Activated naive CD8-positive, alpha-beta T cell treated with anti-CD3 and anti-CD28 coated beads for 36 hours (primary cell): ENCODE measurements at places on chromosomes 4 and X. TPM values are rescaled to one million over a fixed set of nuclear protein-coding genes. Genes with fewer than 3 reads are reported as not detected.
A peak's percentile ranks its signal among the peaks of the same experiment; 100 is the strongest.

GRCh38 chrX:30653415-30654131 is at the start of gene GK:
Gene GK (plus strand): TSS chrX:30653423. CDS start chrX:30653538, 115 bp downstream.
- no peak for DNase-seq

NLGN4X gene
- total RNA-seq: not detected

DNA sequence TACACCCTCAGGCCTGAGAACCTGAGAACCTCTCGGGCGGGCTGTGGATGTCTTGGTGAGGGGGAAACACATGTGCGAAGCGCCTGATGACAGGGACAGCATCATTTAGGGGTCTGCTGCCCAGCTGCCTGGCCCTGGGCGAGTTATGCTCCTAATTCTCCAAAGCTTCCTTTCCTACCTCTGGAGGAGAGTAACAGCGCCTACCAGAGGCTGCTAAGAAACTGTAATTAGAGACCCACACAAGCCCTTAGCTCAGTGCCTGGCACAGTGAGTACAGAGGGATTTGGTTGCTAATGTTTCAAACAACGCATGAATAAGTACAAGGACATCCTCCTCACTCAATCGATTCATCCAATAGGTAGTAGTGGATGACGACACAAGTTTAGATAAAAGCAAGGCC is 40.4 kb downstream of the BCOR start:
- no peak for DNase-seq

DNA sequence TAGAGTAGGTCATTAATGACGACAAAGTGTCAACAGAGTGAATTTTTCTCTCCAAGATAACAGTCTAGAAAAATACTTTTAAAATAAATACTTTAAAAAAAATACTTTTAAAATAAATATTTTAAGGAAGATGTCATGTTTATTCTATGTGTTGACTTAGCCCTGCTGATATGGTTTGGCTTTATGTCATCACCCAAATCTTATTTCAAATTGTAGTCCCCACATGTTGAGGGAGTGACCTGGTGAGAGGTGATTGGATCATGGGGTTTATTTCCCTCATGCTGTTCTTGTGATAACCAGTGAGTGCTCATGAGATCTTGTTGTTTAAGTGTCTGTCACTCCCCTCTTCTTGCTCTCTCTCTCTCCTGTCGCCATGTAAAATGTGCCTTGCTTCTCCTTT is 754.9 kb upstream of the SLIT2 start:
- DNase-seq: no peak

POLN gene
- 1.0 TPM for total RNA-seq

- no peak for DNase-seq
These were observed 522.8 kb downstream of the GLUD2 start for GRCh38 chrX:121570072-121570841.

GPRIN3 gene
- 9.4 TPM for total RNA-seq

KLB gene
- total RNA-seq: not detected

DNA sequence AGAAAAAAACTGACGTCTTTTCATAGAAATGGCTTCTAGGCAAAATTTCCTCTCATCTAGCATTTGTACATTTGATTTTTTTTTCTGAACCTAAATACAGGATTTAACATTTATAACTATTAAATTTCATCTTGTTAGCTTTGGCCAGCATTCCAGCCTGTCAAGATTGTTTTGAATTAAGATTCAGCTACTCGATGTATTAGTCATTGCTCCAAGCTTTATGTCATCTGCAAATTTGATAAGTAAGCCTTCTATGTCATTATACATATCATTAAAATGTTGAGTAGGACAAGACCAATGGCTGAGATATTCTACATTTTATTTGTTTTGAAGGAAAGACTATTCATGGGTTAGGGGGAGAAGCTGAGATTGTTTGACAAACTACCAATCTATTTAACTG is 46.7 kb downstream of the DDX53 start:
- no peak for DNase-seq

DNA sequence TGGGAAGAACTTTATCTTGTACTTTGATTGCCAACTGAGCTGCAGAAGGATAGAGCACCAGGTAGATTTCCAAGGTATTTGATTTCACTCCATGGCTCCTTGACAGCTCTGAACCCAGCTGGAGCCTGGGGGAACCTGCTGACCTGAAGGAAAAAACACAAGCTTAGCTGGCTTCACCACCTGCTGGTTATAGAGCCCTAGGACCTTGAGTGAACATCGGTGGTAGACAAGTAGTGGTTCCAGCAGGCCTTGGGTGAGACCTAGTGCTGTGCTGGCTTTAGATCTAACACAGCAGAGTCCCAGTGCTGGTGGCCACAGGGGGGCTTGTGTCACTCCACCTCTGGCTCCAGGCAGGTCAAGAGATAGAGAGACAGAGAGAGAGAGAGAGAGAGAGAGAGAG is 1102.6 kb downstream of the ADGRL3 start:
- DNase-seq: no peak

DNA sequence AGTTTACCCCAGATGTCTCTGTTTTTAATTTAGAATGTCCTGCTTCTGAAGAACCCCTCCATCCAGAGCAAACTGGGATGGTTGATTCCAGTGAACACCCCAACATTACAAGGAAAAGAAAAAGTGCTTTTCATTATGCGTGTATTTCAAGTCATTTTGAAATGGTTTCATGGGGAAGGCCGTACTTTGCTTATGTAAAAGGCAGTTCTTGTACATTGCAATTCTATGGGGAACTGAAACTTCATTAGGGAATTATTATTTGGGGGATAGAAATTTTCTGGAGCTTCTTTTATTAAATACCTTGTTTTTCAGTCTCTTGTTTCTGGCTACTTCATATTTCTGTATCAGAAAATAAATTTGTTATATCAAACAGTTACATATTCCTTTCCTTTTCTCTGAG is 96.9 kb upstream of the ZNF518B start:
- DNase-seq: no peak

GRCh38 chr4:114265342-114265741 is 285.9 kb upstream of the ARSJ start:
- DNase-seq: no peak

- DNase-seq: no peak
These were observed 279.9 kb downstream of the ASMT start for GRCh38 chrX:1894740-1895139.

DNA sequence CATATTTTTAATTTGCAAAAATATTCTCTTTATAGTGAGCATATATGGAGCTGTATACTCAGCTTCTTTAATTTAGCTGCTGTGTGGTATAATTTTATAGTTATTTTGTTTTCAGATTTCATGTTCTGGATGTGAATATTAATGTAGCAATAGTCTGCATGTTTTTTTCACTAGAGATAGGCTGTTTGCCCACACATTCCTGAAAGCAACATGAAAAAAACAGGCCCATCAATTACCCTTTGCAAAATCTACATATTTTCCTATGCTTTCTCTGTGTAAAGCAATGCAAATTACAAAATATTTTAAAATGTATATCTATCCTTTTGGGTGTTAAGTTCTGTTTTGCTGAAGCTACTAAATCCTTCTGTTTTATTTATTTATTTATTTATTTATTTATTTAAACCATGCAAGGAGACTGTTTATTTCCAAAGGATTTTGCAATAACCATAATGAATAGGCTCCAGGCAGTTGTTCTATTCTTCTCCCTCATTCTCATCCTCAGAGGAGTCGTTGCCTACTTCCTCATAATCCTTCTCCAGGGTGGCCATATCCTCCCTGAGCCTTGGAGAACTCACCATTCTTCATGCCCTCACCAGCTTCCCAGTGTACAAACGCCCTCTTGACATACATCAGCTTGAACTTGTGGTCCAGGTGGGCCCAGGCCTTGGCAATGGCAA is 277.1 kb downstream of the ANKRD50 start:
- DNase-seq: no peak

DNA sequence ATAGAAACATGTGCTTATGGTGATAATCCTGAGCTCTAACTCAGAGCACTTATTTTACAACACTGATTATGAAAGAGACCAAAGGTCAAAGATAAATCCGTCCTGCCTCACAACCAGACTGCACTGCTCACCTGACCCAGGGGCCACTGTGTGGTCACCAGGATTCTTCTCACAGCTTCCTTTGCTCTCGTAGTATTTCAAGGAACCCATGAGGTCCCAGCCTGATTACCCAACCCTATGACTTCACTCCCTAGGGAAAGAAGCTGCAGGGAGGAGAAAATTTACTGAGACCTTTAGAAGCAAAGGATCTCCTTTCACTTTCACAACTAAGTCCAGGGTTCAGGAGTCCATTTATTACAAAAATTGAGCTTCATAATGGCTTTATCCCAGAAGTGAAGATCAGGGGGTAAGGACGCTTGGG is 9.6 kb downstream of the SLC25A5 start:
- no peak for DNase-seq

- peak; percentile 3 for DNase-seq
These were observed 49.3 kb downstream of the KDR start for GRCh38 chr4:55075823-55076716.

- DNase-seq: no peak
These were observed 733.7 kb upstream of the FRG1 start for GRCh38 chr4:189206953-189207352.

NUDT6 gene
- total RNA-seq: 6.8 TPM

DNA sequence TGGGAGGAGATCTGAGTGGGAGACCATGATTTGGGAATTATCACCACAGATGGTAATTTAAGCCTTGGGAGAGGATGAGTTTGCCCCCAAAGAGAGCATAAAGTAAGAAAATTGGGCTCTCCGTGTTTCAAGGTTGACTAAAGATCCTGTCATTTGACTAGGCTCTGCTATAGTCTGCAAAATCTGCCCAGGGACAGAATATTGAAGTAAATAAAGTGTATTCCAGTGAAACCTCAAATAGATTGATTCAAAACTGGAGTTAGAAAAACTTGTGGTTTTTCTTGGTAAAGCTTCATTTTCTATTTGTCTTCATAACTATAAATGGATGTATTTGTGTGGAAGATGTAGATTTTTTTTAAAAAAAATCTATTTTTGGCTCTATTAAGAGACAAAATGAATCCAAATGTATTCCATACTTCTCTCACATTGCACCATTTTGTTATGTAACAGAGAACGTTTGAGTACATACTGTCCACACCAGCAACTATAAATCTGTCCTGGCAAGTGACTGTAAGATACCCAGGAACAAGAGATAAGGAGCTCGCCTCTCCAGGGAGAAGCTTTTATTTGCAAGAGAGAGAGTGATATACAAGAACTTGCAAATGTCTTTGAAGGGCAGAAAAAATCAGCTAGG is 170.2 kb downstream of the CBR4 start:
- no peak for DNase-seq

DNA sequence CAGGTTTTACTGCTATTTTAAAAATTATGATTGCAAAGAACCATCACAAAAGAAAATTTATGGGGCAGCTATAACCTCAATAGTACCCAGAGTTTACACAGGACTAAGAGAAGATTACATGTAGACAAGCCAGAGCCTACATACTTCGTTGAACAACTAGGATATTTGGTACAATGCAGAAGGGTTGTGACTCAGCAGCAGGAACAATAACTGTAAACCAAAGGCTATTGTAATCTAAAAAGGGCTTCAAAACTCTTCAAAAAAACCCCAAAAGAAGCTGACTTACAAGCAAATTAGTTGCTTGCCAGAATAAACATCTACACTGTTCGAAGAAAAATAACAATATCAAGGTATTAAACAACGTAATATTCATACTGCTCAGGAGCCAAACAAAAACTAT is 618.0 kb downstream of the STPG2 start:
- DNase-seq: no peak

DNA sequence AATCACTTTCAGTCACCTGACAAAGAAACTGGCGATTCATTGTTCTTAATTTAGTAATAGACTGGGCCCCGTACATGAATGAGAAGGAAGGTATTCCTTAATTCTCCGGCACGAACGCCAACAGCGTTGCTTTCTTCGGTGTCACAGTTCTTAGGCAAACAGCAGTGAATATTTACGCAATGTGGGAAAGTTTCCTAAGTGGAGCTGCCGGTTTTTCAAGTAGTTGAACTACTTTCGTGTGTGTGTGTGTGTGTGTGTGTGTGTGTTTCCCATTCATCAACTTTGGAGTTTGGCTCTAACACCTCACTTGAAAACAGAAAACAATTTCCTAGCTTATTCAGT is 651 bp downstream of the NXT2 start:
- DNase-seq: no peak

- DNase-seq: no peak
These were observed 17.1 kb upstream of the ARHGEF6 start for GRCh38 chrX:136797787-136798186.

NXF3 gene
- total RNA-seq: not detected

DNA sequence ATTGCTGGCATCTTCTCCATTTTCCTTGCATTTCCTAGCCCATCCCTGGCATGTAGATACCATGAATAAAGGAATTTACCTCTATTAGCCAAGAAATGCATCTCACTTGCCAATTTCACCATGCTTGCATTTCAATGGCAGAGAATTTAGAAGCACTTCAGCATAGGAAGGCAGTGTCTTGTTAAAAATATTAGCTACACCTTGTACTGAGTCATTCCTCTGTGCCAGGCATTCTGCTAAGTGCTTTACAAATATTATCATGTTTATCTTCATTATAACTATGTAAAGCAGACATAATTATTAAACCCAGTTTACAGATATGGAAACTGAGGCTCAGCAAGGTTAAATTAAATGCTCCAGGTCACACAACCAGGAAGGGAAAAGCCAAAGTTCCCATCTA is 138.2 kb downstream of the NPNT start:
- no peak for DNase-seq

REPS2 gene
- not detected for total RNA-seq

DNA sequence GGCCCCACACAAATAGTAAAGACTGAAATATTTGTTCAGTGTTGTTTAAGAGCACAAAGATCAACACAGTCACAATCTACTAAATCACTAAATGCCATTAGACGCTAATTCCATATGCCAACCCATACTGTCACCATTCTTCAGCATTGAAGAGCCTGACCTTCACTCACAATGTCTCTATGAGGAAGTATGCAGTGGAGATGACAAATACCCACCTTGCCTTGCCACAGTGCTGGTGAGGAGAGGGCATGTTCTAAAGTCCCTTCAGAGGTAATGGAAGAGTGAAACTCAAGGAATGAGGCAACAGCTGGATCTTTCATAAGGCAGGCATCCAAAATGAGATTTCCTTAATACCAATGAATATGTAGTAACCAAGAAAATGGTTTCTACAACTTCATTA is 50.4 kb downstream of the FRMD7 start:
- DNase-seq: no peak

SHROOM2 gene
- total RNA-seq: not detected

- DNase-seq: no peak
These were observed 191.9 kb upstream of the NUDT6 start for GRCh38 chr4:123114084-123114914.

BST1 gene
- 0.38 TPM for total RNA-seq

DNA sequence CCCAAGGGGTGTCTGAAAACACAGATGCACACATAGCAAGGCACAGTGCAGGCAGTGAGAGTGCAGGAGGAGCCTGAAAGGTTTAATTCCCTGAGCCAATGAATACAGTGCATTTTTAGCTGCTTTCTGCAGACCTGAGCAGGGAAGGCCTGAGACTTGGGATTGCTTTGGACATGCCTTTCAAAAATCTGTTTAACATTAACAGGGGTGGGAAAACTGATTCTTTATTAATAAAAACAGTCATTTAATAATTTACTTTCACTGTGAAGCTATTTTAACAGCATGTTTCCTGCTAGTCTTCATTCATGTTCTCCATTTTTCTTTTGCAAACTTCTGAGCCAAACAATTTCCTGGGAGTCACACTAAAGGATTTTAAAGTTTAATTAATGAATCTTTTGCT is 488.1 kb downstream of the SMARCA1 start:
- no peak for DNase-seq
